HAP-1 (cell line): ENCODE measurements at places on chromosomes 12 and 14.

DNA sequence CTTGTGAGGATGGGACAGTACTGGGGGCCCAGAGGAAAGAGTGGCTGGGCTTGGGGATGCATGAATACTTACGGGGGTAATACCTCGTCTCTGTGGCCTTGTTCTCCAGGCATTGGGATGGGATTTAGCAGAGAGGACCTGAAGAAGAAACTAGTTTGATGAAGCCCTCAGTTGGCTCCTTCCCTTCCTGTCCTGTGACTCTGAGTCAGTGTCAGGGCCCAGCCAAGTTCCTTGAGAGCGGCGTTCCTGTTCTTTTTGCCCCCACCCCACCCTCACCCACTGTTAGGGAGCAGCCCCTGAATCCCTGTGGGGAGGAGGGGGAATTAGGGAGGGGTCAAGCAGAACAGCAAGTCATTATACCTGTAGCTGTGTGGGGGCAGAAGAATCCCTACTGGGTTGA lies 5.2 kb upstream of the LRP1-AS start:
- DNase-seq: no peak

- DNase-seq: peak; percentile 61
Measured at GRCh38 chr14:64971943-64972791, at the start of gene RAB15. Gene RAB15, minus strand, starts transcription at chr14:64972336. Its CDS starts 260 bp downstream, at chr14:64972076.

- no peak for DNase-seq
Measured at GRCh38 chr14:32258336-32258993, 55.4 kb upstream of the RNU6-8 start.

DNA sequence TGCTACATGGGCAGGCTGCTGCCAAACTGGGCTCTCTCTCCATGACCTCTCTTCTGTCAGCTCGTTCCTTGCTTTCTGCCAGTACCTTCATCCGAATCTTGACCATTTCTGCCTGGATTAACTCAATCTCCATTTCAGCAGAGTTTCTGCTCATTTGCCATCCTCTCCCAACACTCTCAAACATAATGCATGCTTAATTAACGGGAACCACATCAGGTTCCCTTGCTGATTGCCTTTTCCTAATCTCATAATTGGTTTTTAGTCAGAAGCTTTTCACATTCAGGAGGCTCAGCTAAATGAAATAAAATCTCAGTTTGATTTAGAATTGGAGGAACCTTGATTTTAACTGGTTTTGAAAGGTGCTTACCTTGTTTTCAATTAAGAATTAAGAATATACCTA lies 127.3 kb downstream of the SLC5A8 start:
- no peak for DNase-seq

GRCh38 chr14:76929927-76930326 lies 98.6 kb downstream of the IRF2BPL start:
- DNase-seq: no peak

DNA sequence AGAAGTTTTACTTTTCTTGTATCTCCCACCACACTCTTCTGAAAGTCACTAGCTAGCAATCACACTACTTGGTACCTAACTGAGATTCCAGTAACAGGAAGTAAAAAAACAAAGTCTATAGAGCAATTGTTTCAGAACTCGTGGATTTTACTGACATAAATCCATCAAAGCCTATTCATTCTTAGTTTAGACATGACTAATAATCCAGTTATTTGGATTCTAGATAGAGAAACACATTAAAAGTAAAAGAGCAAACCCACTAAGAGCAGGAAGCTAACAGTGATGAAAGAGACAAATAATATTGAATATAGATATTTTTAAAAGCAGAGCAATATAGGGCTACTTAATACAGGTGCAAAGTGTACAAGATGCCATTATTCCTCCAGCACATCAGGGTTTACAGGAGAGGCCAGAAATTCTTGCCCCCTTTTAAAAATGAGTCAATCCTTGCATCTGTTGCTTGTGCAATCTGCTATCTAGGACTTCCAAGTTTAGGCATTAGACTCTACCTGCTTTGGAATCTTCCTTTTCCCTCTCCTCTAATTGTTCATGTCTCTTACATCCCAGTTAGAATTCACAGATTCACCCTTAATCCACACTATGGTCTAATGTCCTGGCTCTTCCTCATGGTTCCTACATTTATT lies 6.0 kb downstream of the HEATR5A start:
- no peak for DNase-seq

DNA sequence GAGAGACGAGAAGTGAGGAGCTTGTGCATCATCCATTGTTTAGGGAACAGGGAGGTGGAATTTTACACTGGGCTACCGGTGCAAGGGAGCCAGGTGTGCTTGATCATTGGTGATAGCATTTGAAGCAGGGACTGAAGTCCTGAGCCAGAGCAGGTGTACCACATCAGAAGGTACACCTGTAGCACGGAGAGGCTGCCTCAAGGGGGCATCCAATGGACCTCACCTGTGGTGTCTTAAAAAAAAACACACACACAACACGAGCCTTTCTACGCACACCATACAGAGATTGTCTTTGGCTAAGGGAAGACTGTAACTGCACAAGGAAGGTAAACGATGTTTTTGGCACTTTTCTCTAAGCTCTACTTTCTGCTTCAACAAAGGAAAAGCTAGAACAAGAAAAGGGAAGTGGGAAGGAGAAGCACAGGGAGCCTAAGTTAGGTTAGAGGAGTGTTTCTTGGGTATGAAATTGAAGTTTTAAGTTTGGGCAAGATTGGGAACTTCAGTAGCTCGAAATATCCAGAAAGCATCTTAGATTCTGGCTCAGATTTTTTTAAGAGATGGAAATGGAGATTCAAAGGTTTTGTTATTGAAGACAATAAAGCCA lies 334.3 kb upstream of the FBXO33 start:
- DNase-seq: no peak

GRCh38 chr12:58703866-58704265 lies 216.4 kb downstream of the LRIG3 start:
- no peak for DNase-seq
